ENCODE measurements at places on chromosomes 7 and 10. TPM values are rescaled to one million over a fixed set of nuclear protein-coding genes. Genes with fewer than 3 reads are reported as not detected.

LIPK gene
- polyA plus RNA-seq: not detected

CYP3A5 gene
- polyA plus RNA-seq: 0.31 TPM

PWWP2B gene
- 2.0 TPM for polyA plus RNA-seq

PRLHR gene
- polyA plus RNA-seq: 0.03 TPM

ACBD7 gene
- polyA plus RNA-seq: 0.54 TPM

RSPH10B gene
- polyA plus RNA-seq: 0.03 TPM

UBE2D4 gene
- polyA plus RNA-seq: 22.8 TPM

SOSTDC1 gene
- polyA plus RNA-seq: 0.81 TPM

ZNF735 gene
- not detected for polyA plus RNA-seq

SCART1 gene
- polyA plus RNA-seq: 3.4 TPM

GRCh38 chr7:110645060-110645459, 445.9 kb upstream of the LRRN3 start:
- H3K4me1 ChIP-seq: peaks cover 3% of the 10 kb centered on the region
- H3K4me3 ChIP-seq: no peak overlapping the region
- H3K27me3 ChIP-seq: no peaks in the 10 kb centered on the region

DNA sequence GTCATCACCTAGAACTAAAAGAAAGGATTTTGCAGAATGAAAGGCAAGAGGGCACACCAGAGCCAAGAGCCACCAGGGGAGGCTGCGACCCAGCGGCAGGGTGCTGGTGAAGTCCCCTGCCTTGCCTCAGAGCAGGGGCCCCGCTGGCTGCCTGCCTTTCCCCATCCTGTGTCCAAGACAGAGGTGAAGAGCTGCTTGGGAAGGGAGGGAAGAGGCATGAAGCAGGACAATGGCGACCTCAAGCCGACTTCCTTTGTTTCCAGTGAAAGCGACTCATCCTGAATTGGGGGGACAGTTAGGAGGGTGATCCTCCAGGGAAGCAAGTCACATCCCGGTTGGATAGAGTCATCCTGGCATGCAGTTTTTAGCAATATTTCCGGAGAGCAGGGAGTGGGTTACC, 255.5 kb upstream of the YAE1 start:
- DNase-seq: no peak
- H3K4me1 ChIP-seq: no peaks in the 10 kb centered on the region
- peaks cover 43% of the 10 kb centered on the region for H3K27me3 ChIP-seq
- no peaks in the 10 kb centered on the region for H3K36me3 ChIP-seq

- H3K27me3 ChIP-seq: no peaks in the 10 kb centered on the region
- no peak overlapping the region for H3K4me3 ChIP-seq
- H3K36me3 ChIP-seq: no peaks in the 10 kb centered on the region
- no peak overlapping the region for H3K27ac ChIP-seq
- H3K4me1 ChIP-seq: no peaks in the 10 kb centered on the region
Measured at GRCh38 chr10:48695636-48696534, 11.2 kb downstream of the WDFY4 start.

- H3K4me1 ChIP-seq: peaks cover 19% of the 10 kb centered on the region
- DNase-seq: peak; percentile 38
- peak overlapping the region; percentile 43 for H3K27ac ChIP-seq
- H3K27me3 ChIP-seq: no peaks in the 10 kb centered on the region
- H3K4me3 ChIP-seq: no peak overlapping the region
- H3K36me3 ChIP-seq: peaks cover 8% of the 10 kb centered on the region
Measured at GRCh38 chr7:100866729-100867039, 503 bp upstream of the TRIP6 start.

GRCh38 chr7:155643804-155644177, 670 bp upstream of the RBM33 start:
- no peak for DNase-seq
- peak overlapping the region; percentile 95 for H3K4me3 ChIP-seq
- peaks cover 12% of the 10 kb centered on the region for H3K4me1 ChIP-seq
- H3K36me3 ChIP-seq: peaks cover 26% of the 10 kb centered on the region
- peak overlapping the region; percentile 97 for H3K27ac ChIP-seq

DNA sequence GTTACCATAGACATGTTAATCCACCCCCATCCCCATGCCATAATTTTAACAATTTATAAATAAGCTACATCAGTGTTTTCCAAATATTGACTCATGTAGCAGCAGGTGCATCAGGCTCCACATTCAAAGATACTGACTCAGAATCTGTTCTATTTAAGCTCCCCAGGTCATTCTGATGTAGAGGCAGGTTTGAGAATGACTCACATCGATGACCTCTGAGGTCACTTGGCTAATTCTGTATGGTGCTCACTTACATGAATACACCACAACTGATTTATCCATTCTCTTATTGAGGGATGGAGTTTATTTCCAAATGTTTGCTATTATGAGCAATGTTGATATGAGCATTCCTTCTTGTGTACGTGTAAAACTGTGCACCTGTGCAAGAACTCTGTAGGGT, 1159.0 kb downstream of the TYW1 start:
- no peak for DNase-seq
- no peaks in the 10 kb centered on the region for H3K4me1 ChIP-seq
- H3K27me3 ChIP-seq: no peaks in the 10 kb centered on the region
- H3K27ac ChIP-seq: no peak overlapping the region

DNA sequence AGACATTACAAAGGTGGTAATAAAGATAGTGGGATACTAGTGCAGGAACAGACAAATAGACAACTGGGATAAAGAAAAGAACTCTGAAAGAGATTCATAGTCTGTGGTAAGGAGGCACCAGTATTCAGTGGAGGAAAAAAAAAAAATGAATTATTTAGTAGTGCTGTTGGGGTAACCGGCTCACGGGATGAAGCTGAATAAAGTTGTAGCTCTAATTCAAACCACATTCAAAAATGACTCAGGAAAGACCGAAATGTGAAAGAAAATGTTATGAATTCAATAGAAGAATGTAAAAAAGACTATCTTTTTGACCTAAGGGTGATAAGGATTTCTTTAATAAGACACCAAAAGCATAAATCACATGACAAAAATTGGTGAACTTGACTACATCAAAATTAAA, 83.1 kb upstream of the HABP2 start:
- H3K27me3 ChIP-seq: no peaks in the 10 kb centered on the region
- H3K27ac ChIP-seq: no peak overlapping the region
- H3K4me3 ChIP-seq: no peak overlapping the region
- no peak for DNase-seq
- no peaks in the 10 kb centered on the region for H3K36me3 ChIP-seq
- H3K4me1 ChIP-seq: peaks cover 13% of the 10 kb centered on the region

GRCh38 chr7:137606061-137606674, 240.6 kb downstream of the DGKI start:
- no peak for DNase-seq
- no peaks in the 10 kb centered on the region for H3K4me1 ChIP-seq
- H3K4me3 ChIP-seq: no peak overlapping the region

DNA sequence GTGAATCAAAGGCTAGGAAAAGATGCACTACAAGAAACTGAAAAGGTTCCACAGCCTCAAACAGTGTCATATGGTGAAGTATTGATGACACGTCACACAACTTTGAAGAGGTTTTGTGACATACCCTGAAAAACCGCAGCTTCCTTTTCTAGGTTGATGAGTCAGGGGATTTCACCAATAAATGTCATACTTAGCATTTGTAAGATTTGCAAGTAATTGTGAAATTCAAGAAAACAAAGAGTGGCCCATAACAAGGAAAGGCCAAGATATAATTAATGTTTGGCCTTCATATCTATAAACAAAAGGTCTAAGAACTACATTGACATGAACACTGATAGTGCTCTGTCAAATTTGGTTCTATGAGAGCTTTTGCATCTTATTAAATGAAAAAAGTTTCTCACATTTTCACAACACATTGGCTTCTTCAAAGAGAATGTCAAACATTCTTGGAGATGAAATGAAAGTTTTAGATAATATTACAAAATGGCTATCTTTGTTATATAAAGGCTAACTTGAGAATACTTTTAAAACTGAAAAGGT, 62.0 kb upstream of the NAMPT start:
- H3K36me3 ChIP-seq: no peaks in the 10 kb centered on the region
- no peaks in the 10 kb centered on the region for H3K27me3 ChIP-seq
- no peak for DNase-seq
- peaks cover 19% of the 10 kb centered on the region for H3K4me1 ChIP-seq
- H3K4me3 ChIP-seq: no peak overlapping the region

DNA sequence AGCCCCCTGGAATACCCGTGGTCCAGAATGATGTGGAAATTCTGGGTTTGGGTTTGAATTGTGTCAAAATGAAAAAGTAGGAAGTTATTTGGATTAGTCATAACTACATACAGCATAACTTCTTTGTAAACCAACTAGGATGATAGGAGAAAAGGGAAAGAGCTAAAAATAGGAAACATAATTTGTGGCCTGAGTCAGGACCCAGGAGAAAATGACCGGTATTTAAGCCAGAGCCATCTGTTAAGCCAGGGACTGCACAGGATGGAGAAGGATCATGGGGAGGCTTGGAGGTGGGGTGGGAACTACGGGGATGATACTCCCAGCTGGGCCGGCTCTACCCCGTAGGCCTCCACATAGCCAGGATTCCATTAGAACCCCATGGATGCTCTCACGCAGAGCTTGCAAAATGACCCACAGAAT, 98.6 kb downstream of the MYOF start:
- no peaks in the 10 kb centered on the region for H3K27me3 ChIP-seq
- H3K4me1 ChIP-seq: peaks cover 46% of the 10 kb centered on the region
- H3K27ac ChIP-seq: peak overlapping the region; percentile 63
- H3K36me3 ChIP-seq: peaks cover 45% of the 10 kb centered on the region
- DNase-seq: no peak

- H3K27me3 ChIP-seq: no peaks in the 10 kb centered on the region
- no peak for DNase-seq
Measured at GRCh38 chr10:110797416-110797815, 74.3 kb upstream of the PDCD4 start.

GRCh38 chr7:155711081-155711480, 66.6 kb downstream of the RBM33 start:
- peaks cover 72% of the 10 kb centered on the region for H3K36me3 ChIP-seq
- H3K4me3 ChIP-seq: no peak overlapping the region
- H3K27ac ChIP-seq: no peak overlapping the region
- H3K27me3 ChIP-seq: no peaks in the 10 kb centered on the region

DNA sequence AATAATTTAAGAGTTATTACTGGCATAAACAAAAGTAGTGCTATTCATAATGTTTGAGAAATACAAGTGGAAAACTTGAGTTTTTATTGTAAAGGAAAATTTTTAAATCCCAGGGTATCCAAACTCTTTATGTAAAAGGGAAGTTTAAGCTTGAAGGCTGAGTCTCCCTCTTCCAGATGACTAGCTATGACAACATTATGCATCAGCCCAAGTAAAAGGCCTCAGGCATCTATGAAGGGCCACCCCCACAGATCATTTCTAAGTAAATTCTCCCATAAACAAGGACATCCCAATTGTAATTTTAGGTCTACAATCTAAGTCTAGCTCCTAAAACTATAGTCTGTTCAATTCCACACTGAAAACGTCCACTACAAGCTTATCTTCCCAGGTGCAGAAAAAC, 166.2 kb upstream of the STEAP1 start:
- no peak overlapping the region for H3K4me3 ChIP-seq
- no peaks in the 10 kb centered on the region for H3K4me1 ChIP-seq
- H3K27ac ChIP-seq: no peak overlapping the region
- H3K36me3 ChIP-seq: no peaks in the 10 kb centered on the region
- no peaks in the 10 kb centered on the region for H3K27me3 ChIP-seq

DNA sequence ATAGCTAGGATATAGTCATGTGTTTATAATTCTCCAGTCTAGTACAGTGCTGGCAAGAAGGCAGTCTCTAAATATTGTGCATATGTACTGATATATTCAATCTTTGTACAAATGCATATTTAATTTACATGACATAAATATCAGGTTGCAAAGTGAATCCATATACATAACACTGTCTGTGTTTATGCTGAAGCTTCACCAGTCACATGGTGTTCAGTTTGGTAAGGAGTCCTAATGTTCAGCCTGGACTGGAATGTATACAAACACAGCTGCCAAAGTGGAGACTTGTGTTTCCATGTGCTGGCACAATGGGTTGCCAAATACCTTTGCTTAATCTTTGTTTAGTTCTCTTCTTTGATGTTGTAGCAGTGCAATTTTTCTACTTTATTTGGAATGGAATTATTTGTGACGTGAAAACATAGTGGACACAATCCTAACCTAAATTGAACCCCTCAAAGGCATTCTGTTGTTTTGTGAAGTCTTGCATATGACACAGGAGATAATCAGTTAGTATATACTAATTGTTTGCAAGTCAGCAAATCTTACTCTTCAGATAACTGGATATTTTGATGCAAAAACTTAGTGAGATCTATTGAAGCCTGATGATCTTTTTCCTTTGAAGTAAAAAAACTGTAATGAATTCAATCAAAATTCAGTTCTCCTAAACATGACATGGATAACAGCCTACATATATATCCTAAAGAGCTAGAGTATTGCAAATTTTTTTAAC, 17.3 kb upstream of the ARL4A start:
- H3K27me3 ChIP-seq: no peaks in the 10 kb centered on the region
- DNase-seq: no peak
- no peak overlapping the region for H3K27ac ChIP-seq
- no peaks in the 10 kb centered on the region for H3K36me3 ChIP-seq
- no peak overlapping the region for H3K4me3 ChIP-seq
- H3K4me1 ChIP-seq: no peaks in the 10 kb centered on the region

DNA sequence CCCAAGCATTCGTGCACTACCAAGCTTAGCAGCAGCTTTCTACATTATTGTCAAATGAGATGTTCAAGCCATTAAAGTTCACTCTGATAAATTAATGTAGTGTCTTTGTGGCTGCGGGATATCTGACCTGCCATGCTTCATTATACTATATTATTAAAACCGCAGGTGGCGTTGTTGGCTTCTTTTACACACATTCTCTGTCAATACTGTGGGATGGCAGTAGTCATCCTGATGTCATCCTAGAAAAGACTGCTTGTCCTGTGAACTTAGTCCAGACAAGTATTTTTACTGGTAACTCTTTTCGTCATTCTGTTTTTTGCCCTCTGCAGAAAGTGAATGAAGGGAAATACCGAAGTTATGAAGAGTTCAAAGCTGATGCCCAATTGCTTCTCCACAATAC, 103.9 kb downstream of the ZMYND11 start:
- no peaks in the 10 kb centered on the region for H3K27me3 ChIP-seq
- no peak overlapping the region for H3K27ac ChIP-seq

DNA sequence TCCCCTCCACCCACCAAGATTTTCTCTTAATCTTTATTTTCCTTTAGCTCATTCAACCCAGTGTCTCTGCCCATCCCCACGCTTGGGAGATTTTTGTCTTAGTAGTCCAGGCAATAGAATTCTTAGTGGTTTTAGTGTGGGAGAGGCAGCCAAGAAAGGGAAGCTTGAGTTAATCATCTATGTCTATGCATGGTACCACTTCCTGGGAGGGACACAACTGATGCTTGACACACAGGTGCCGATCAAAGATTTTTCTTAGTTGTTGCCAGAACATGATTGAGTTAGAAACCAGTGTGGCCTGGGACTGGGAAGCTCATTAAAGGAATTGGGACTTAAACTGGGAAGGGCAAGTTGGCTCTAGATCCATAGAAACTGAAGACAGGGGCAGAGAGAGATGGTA, 3.1 kb downstream of the STRA8 start:
- H3K27me3 ChIP-seq: no peaks in the 10 kb centered on the region
- no peaks in the 10 kb centered on the region for H3K36me3 ChIP-seq
- no peaks in the 10 kb centered on the region for H3K4me1 ChIP-seq
